ENCODE measurements at places on chromosomes 2 and 18.

- no peak for DNase-seq
Observed at GRCh38 chr2:61689568-61689967, 151.4 kb upstream of the XPO1 start.

DNA sequence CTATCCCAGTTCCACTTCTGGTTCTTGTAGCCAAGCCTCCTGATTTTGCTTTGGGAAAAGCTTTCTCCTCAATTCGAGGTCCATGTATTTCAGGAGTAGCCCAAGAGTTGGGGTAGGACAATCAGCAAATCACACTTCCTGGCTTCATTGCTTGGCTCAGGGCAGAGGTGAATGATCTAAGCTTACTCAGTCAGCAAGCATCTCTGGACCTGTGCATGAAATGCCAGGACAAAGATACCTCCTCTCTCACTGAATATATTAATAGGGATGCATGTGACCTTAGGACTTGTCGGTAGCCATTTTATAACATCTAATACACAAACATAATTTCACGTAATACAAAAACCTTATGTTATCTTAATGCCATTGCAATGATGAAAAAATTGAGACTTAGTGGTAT lies 373.1 kb downstream of the TGIF1 start:
- no peak for DNase-seq

GRCh38 chr2:40169430-40169829 lies 282.5 kb downstream of the SLC8A1 start:
- DNase-seq: no peak

DNA sequence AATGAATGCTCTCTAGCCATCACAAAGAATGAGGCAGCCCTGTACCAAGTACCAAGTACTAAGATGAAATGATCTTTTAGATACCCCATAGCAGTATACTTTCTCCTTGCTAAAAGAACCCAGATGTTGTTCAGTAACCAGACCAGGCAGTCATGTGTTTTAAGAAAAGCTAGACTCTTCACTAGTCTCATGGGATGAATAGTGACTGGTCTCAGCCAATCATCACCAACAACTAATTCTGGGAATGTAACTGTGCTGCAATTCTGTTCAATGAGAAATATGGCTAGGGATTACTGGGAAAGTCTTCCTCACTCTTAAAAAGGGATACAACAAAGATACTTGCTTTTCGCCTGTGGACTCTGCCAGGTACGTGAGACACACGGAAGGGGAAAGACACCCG lies 29.5 kb downstream of the MBOAT2 start:
- no peak for DNase-seq

DNA sequence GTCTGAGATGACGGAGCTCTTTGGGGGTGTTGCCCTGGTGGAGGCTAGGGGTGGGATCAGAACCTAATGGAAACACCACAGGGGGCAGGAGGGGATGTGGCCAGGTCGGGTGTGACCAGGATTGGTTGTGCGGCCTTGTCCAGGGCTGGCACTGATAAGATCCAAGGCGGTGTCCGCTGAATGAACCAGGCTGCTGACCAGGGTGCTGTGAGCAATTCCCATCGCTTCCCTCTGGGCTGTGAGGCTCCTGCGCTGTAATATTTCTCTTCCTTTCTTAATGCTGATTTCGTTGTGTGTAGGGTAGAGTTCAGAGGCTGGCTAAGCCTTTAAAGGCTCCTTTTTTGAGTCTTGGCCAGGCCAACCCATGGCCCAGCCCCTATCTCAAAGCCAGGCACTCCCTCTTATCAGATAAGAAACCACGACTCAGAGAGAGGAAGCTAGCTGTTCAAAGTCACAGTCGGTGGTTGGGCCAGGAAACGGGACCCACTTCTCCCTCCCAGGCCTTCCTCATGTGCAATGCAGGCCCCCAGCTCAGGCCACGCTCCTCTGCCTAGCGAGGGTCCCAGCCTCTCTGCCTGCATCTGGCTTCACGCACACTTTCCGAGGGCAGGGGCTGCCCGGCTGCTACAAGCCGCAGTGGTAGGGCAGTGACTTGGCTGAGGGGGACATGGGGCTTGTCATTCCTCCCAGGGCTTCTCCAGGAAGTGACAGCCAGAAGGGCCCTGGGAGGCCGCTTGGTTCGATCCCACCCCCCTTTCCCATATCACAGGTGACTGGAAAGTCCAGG lies 26.0 kb upstream of the FOSL2 start:
- peak; percentile 66 for DNase-seq

- DNase-seq: no peak
Observed at GRCh38 chr2:232320443-232320803, 58.1 kb upstream of the ALPP start.

- no peak for DNase-seq
Observed at GRCh38 chr2:162266460-162266760, 23.2 kb upstream of the FAP start.

DNA sequence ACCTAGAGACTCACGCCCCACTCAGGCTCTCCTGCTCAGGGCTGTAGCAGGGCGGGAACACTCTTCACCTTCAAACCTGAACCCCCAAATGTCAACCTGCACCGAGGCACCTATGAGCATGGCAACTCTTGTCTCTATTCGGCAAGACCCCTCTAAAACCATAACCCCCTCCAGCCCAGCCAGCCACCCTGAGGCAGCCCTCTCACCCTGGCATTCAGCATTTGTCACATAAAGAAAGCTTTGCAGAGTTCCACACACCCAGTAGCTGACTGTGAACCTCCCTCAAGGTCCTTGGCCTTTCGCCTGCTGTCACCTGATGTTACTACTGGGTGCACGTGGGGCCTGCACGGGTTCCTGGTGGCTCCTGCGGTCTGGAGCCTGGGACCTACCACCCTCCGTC lies 97.2 kb upstream of the ALKAL2 start:
- no peak for DNase-seq

DNA sequence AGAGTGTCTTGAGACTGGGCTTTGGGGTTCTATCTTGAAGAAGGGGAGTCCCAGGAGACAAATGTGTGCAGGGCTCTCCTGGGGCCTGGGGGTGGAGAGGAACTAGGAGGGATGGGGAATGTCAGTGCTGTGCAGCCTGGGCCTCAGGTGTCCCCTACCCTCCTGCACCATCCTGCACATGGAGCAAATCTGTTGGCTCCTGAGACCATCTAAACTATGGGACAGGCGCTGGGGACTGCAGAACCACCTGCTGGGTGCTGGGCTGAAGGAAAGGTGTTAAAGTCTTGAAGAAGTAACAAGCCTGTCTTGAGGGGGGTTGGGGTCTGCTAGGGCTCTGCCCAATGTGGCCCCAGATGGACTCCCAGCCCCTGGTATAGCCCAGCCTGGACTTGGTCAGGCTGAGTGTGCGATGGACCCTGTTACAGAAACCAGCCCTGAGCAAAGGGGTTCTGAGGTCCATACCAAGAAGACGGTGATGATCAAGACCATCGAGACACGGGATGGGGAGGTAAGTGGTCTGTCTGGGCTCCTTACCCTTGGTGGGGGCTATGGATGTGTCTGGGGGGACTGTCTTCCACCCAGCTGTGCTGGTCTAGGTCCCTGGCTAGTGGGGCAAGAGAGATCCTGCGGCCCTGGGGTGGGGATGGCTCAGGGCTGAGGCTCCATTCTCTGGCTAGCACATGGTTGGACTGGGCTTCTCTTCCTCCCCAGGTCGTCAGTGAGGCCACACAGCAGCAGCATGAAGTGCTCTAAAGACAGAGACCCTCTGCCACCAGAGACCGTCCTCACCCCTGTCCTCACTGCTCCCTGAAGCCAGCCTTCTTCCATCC lies 7.3 kb downstream of the DES start:
- no peak for DNase-seq

DNA sequence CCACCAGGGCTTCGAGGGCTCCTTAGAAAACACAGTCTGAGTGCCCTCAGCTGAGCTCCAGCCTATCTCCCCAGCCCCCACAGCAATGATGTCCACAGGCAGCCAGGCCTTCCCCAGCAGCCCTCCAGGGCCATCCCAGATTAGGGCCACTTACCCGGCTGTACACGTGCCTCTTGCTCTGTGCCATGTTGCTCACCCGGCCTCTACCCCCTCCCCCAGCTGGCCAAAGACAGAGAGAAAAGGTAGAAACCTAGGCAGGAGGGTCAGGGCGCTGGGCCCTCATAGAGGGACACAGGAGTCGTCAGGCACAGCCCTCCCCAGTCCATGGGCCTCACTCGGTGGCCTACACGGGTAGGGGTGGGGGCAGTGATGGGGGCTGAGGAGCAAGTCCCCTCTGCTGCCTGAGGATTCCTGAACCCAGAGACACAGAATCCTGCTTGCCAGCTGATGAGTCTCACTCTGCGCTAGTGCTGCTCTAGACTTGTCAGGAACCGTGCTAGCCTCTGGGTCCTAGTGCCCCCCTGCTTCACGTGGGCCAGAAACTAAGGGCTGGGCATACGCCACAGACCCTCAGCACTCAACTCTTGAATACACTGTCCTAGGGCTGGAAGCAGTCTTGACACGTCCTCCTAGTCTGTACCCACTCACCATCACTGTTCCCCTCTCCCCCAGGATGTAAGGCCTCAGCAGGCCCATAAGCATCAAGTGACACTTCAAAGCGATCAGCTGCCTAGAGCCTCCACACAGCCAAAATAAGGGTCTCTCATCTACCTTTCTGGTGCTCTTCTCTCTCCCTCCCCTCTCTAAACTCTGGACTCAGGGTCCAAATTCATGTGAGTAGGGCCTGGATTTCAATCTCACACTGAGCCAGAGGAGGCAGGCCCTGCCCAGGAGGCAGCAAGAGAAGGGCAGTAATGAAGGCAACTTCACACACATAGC lies at the start of gene DCTN1:
Gene DCTN1, minus strand, starts transcription at position 461 of the 939 bp plus-strand sequence. Its CDS starts 274 bp downstream, at position 187.
- no peak for DNase-seq

GRCh38 chr18:25310045-25310444 lies 41.9 kb downstream of the ZNF521 start:
- no peak for DNase-seq

DNA sequence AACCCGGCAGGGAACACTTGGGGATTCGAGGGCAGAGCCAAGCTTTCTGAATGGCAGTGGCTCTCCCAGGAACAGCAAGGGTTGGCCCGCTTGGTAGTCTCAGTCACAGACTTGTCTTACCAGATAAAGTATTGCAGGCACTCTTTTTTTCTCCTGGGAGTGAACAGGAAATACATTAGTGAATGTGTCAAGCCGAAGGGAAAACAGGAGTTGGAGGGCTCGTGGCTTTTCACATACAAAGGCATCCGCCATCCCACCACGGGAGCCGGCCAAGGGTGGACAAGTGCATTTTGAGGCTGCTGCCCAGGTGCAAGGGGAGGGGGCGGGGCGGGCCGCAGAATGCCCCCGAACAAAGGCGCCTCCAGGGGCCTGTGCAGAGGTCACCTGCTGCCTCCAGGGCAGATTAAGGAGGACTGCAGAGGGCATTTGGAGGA lies 163.3 kb upstream of the SIX3 start:
- DNase-seq: no peak

DNA sequence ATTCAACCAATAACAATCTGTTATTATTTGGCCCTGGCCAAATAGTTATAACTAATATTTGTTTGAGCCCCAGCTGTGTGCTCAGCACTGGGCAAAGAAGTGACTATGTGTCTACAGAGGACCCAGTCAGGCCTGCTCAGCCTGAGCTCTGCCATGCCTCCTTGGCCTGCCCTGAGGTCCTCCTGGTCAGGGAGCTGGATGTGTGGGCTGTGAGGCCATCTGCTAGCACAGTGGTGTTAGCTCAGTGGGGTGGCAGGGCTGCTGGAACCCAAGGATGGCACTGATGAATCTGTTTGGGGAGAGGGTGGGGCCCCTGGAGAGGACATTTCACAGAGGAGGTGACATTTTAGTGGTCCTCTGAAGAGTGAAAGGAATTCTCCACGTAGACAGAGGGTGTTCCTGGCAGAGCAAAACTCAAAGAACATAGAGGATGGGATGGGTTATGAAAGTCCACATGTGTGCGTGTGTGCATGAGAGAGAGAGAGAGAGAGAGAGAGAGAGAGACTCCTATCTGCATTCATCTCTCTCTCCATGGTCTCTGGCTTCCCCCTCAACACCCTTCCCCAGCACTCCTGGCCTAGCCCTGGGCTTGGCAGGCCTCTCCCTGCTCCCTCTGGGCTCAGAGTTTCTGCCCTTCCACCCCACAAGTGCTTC lies 21.2 kb upstream of the ATOH8 start:
- no peak for DNase-seq

GRCh38 chr18:79372991-79373390 lies 22.7 kb upstream of the NFATC1 start:
- no peak for DNase-seq

DNA sequence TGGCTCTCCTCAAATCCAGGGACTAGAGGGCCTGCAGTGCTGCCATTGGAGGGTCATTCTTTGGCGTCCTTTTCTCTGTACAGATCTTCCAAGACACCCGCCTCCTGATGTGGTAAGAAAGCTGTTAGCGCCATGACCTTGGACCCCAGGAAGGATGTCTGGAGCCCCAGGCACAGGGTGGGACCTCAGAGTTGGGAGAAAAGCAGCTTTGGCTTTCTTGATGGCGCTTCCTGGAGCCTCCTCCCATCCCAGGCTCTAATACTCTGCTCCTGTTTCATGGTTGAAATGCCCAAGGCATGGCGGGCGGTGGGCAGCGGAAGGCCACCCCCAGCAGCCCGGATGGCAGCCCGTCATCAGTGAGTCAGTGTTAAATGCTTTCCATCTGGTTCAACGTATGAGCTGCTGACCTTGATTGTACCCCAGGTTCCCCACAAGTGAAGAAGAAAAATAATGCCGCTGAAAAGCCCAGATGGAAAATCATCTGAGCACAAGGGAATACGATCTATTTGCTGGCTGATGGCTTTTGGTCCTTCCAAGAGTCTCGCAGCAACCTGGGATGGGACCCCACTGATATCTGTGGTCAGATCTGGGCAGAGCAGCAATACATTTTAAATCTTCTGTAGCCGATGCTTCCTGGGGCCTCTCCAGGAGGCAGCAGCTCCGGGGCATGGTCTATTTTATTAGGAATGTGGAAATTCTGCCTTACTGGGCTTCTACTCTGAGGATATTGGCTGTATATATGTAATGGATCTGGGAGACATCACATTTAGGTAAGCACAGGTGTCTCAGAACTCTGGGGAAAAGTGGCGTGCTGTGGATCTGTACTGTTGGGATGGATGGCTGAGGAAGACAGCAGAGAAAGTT lies 15.1 kb downstream of the ACKR3 start:
- no peak for DNase-seq

- no peak for DNase-seq
Observed at GRCh38 chr2:45264227-45265225, 255.3 kb upstream of the SIX2 start.

- no peak for DNase-seq
Observed at GRCh38 chr2:173862612-173863217, 102.5 kb downstream of the SP3 start.

DNA sequence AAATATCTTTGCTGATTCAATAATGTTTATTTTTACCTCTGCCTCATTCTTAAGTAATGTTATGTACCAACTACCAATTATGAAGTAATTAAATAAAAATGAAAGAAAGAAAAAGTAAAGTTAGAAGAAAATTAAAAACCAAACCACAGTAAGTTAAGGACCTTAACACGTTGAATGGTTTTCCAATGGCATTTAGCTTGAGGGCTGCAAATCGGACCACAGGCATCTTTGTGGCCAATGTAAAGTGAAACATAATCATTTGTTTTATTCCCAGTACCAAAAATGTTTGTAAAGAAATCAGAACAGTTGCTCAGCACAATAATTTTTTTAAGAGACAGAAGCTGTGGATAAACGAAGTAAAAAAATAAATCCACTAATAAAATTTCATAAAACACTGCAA lies 1455.5 kb upstream of the ZEB2 start:
- no peak for DNase-seq

- DNase-seq: no peak
Observed at GRCh38 chr2:31271851-31272267, 37.9 kb downstream of the EHD3 start.
